ENCODE measurements at places on chromosomes 6 and 20.

DNA sequence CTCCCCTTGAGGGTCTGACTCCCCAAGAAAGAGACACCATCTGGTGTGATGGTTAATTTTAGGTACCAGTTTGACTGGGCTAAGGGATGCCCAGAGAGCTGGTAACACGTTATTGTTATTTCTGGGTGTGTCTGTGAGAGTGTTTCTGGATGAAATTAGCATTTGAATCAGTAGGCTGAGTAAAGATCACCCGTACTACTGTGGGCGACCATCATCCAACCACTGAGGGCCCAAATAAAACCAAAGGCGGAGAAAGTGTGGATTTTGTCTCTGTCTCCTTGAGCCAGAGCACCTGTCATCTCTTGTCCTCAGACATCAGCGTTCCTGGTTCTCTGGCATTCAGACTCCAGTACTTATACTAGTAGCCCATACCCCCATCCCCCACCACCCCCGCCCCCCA, 7.9 kb upstream of the CNKSR3 start:
- DNase-seq = no peak

GRCh38 chr6:87583822-87584221, 6.0 kb downstream of the RARS2 start:
- DNase-seq = no peak

DNA sequence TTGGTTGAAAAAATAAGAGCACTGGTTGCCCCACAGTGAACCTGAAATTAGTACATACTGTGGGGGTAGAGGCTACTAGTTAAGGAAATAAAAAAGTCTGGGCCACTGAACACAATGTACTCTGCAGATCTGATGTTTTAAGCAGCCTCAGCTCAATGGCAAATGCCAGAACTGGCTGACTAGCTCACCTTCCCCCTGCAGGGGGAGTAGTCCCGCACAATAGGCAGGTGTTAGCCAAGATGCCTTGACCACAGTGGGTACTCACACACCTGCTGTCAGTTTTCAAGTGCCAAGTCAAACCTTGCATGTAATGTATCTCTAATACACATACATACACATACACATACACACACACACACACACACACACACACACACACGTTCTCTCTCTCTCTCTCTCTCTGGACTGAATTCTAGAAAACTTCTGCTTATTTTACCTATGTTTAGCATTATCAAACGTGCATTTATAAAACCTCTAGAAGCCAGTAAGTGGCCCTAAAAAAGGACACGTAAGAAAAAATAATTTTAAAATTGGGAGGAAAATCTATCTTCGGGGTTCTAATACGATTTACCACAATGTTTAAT, 36.1 kb downstream of the GMDS start:
- DNase-seq = no peak

DNA sequence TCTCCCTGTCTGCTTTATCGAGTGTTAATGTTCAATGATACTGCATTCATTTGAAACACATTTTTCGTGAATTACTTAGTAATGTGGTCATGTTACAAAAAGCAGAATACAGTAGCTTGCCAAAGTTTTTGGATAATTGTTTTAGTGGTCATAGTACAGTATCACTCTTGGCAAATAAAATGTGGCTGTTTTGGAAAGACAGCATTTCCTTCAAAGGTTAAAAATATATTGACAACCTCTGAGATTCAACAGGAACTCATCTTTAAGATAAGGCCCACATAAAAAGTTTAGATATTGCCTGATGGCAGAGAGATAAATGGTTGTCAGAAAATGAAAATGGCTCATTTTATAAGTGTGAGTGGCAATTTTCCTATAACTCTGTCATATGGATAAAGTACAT, 297.7 kb upstream of the MAN1A1 start:
- DNase-seq = no peak

DNA sequence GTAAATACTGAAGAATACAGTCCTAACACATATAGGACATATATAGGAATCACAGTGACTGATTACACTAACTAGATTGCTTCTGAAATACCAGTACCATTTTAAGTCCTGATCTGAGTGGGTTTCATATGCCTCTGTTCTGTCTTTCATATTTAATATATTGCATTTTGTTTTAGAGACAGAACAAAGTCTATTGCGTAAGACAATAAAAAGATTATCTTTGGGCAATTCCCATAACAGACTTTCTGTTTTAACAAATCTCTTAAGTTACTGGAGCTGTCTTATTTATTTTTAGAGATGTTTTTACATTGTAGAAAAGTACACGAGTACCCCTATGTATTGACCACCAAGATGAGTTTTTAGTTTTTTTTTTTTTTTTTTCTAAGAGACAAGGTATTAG, 29.6 kb downstream of the ANKRD6 start:
- no peak for DNase-seq

DNA sequence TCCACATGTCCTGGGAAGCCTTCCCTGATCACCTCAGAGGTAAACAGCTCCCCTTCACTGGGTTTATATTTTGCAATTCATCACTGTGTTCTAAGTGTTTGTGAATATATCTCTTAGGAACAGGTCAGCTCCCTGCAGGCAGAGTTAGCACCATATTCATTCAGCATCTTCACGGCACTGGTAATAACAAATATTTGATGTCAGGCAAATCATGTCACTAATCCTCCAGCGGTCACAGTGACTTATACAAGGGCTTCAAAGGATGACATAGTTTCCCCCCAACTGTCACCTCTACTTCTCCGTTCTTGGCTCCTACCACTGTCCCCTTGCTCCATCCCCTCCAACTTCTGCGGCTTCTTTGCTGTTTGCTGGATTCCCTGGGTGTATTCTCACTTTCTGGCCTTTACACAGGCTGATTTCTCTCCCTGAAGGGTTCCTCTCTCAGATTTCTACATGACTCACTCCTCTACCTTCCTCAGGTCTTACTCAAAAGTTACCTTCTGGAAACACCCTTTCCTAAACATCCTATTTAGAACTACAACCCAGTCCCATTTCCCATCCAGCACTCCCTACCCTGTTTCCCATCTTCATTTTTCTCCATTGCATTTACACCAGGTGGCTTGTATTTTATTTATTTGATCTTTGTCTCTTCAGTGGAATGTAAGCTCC, 66.6 kb downstream of the NHLRC1 start:
- no peak for DNase-seq

DNA sequence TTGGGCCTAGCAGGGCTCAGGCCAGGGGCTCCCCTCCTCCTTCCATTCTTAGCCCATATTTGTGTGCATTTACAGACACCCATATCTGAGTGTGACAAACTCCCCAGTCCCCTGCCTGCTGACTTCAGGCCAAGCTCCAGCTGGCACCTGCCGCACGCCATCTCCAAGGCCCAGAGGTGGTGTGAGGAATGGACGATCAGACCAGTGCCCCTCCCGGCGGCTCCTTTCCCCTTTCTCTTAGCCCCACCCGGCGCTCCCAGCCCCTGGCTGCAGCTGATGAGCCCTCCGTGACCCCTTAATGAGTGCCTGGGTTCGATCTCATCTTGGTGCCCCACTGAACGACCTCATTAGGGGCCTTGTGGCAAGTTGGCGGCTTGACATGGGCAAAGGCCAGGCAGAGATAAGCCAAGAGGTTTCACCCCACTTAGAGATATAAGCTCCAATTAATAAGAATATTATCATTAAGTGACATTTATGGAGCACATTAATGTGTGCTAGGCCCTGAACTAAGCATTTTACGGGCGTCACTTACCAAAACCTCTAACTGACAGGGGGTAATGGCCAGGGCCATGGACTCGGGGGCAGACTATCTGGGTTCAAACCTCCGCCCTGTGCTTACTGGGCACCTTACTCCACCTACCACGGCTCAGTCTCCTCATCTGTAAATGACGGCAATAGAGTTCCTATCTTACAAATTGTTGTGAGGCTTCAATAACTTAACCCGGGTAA, 17.5 kb downstream of the ADA start:
- DNase-seq = no peak

DNA sequence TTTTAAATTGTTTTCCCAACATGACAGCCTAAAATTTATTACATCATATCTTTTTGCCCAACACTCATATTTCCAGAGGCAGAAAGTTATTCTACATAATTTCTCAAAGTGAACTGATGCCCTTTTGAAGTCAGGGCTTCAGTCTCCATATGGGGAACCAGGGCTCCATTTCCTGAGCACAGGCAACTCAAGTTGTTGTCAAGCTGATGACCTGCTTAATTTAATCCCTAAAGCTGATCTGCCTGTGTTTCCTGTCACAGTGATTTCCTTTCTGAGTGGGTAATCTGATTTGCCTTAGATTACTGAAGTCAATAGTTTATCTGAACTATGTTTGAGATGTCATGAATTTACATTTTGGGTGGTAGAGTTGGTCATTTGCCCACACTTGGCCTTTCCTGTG, 932.1 kb upstream of the MANEA start:
- no peak for DNase-seq

- DNase-seq = no peak
These were observed 91.5 kb upstream of the BEND6 start for GRCh38 chr6:56863366-56863765.
